Heart left ventricle (tissue), 16 donors: ENCODE measurements at places on chromosomes 1 and 21. TPM values are rescaled to one million over a fixed set of nuclear protein-coding genes. Genes with fewer than 3 reads are reported as not detected.

DNA sequence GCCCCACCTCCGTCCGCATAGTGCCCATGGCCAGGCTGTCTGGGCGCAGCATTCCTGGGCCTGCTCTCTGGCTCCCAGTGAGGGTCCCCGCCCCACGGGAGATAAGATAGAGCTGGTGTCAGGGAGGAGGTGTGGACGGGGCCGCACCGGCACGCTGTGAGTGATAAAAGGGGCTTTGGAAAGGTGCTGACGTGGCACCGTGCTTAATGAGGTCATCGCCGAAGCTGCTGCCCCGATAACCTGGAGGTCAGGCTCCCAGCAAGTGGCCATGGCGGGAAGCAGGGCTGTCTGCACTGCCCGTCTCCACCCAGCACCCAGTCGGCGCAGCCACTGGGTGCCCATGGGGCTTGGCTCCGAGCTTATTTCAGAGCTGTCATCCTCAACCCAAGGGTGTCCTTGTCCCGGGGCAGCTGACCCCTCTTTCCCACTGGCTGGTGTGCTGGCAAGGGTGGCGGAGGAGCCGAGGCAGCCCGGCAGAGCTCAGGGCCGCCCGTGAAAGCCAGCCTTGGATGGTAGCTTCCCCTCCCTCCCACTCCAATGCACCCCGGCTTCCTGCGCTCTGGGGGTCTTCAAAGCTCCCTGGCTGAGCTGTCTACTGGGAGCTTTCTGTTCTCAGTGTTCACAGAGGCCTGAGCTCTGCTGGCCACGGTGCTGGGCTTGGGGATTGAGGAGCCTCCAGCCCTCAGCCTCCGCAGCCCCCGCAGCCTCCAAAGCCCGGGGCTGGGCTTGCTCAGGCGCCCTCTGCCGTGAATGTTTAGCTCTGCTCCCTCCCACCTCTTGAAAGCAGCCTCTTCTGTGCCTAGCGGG, 105.1 kb upstream of the ARHGEF16 start:
- no peaks in the 10 kb centered on the region for H3K27me3 ChIP-seq
- H3K27ac ChIP-seq: peak overlapping the region; percentile 98
- peak; percentile 94 for DNase-seq
- H3K36me3 ChIP-seq: no peaks in the 10 kb centered on the region
- no peak overlapping the region for H3K4me3 ChIP-seq

Gene EXO1
- 0.81 TPM for total RNA-seq

Gene SH2D2A
- 8.2 TPM for total RNA-seq

Gene OR4F16
- not detected for total RNA-seq

DNA sequence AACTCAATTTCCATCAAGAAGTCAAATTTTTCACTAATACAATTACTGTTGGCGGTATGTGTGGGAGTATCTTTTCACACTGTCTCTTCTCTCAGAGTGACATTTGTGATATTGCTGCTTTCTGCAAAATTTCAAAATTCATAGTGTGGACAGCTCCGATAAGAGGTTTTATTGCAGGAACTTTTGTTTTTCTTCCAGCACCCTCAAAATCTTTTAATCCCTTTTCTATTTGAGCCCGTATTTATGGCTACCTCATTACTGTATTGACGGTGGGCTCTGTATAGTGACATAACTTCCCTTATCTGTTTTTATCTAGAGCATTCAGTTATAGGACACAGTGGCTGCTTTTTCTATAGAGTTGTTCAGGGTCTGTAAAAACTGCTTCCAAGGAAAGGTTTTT, 794.4 kb upstream of the TMPRSS15 start:
- H3K4me1 ChIP-seq: no peaks in the 10 kb centered on the region
- no peak overlapping the region for H3K27ac ChIP-seq
- no peaks in the 10 kb centered on the region for H3K27me3 ChIP-seq
- DNase-seq: no peak
- H3K4me3 ChIP-seq: no peak overlapping the region

Gene PPP1R8
- 28.2 TPM for total RNA-seq

DNA sequence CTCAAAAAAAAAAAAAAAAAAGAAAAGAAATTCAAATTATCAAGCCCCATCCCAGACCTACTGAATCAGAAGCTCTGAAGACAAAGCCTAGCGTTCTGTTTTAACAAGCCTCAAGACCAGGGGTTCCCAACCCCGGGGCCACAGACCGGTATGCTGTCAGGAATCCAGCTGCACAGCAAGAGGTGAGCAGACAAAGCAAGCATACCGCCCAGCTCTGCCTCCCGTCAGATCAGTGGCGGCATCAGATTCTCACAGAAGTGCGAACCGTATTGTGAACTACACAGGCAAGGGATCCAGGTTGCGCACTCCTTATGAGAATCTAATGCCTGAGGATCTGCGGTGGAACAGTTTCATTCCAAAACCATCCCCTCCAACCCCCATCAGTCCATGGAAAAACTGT, 57.8 kb upstream of the RASAL2 start:
- H3K27me3 ChIP-seq: no peaks in the 10 kb centered on the region
- H3K4me3 ChIP-seq: no peak overlapping the region
- peaks cover 15% of the 10 kb centered on the region for H3K4me1 ChIP-seq
- no peak overlapping the region for H3K27ac ChIP-seq
- H3K36me3 ChIP-seq: peaks cover 4% of the 10 kb centered on the region
- DNase-seq: no peak

DNA sequence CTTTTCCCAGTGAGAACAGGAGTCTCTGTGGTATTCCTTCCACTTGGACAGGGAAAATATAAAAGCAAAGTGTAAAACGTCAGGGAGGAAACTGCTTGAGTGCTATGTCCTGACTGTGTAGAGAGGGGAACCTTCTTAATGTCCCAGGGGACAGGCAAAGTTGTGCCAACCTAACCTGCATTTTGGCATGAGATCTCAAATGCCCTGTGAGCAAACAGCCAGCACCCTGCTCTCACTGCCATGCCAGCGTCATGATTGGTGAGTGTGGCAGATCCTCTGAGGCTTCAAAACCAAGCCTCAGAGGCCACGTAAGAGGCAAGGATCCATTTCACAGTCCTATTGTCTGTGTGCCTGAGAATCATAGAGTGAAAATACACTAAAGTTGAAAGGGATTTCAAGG, 49.7 kb upstream of the RAP1A start:
- peaks cover 3% of the 10 kb centered on the region for H3K4me1 ChIP-seq
- no peaks in the 10 kb centered on the region for H3K36me3 ChIP-seq
- no peak overlapping the region for H3K4me3 ChIP-seq
- no peak for DNase-seq
- no peak overlapping the region for H3K27ac ChIP-seq

Gene LHX4
- not detected for total RNA-seq

DNA sequence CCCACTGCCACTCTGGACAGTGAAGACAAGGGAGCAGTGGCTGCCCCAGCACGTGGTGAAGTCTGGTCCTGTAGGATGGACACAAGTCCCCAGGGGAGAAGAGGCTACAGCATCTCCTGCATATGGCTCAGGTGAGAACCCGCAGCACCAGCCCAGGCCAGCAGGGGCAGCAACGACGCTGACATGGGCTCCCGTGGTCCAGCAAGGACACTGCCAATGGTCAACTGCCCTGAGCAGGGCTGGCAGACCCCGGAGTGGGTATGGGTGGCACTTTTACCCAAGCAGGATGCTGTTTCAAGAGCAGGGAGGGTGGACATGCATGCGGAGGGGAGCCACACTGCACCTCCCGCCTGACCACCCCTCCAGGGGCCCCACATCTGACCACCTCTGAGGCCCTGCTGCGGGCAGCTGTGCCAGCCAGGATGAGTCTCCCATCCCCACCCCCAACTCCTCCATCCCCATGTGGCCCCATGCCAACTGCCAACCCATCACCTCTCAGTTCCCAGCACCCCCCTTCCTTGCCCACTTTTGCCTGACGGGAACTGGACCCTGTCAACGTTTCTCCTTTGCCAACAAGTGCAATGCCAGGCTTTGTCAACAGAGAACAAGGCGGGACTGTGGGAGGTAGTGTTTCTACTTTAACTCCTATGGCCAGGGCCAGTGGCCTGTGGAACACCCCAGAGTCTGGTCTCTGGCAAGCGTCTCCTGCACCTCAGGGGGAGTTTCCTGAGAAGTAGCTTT, 8.6 kb downstream of the MORN1 start:
- no peak overlapping the region for H3K27ac ChIP-seq
- no peak for DNase-seq
- no peaks in the 10 kb centered on the region for H3K27me3 ChIP-seq
- no peak overlapping the region for H3K4me3 ChIP-seq
- H3K36me3 ChIP-seq: peaks cover under 1% of the 10 kb centered on the region

- DNase-seq: no peak
- H3K36me3 ChIP-seq: no peaks in the 10 kb centered on the region
- H3K4me3 ChIP-seq: no peak overlapping the region
- no peaks in the 10 kb centered on the region for H3K27me3 ChIP-seq
Measured at GRCh38 chr1:78676347-78676982, 26.8 kb downstream of the IFI44 start.

DNA sequence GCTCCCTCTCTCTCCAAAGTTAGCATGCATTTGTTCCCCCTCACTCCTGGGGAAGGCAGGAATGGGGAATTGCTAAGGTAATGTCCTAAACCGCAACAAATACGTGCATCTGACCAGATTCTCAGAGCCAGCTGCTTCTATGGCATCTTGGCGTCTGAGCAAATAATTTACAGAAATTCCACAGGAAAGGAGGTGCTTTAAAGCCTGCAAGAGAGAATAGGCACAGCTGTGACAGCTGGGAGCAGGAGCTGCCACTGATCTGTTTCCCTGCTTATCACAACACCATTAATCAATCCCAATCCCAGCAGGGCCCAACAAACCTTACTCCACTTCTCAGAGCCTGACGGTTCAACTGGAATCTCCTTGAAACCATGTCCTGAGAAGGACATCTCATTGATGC, 83.5 kb upstream of the ZNF281 start:
- no peaks in the 10 kb centered on the region for H3K27me3 ChIP-seq
- no peak for DNase-seq
- no peaks in the 10 kb centered on the region for H3K4me1 ChIP-seq
- no peak overlapping the region for H3K4me3 ChIP-seq

GRCh38 chr1:218079347-218079746, 205.7 kb upstream of the RRP15 start:
- no peak overlapping the region for H3K27ac ChIP-seq
- no peaks in the 10 kb centered on the region for H3K36me3 ChIP-seq

- no peaks in the 10 kb centered on the region for H3K36me3 ChIP-seq
- peak within 1 kb of the TSS; percentile 61 for H3K4me3 ChIP-seq
- peak within 1 kb of the TSS; percentile 64 for H3K27ac ChIP-seq
Measured at GRCh38 chr1:45803299-45803780, at the start of gene MAST2. Gene MAST2 (plus strand): TSS chr1:45803612. CDS start chr1:45803896, 284 bp downstream.

GRCh38 chr1:38804062-38804886, 55.3 kb downstream of the RRAGC start:
- H3K27ac ChIP-seq: no peak overlapping the region
- H3K36me3 ChIP-seq: no peaks in the 10 kb centered on the region
- H3K4me3 ChIP-seq: no peak overlapping the region
- peaks cover 15% of the 10 kb centered on the region for H3K27me3 ChIP-seq

Gene FALEC
- not detected for total RNA-seq

DNA sequence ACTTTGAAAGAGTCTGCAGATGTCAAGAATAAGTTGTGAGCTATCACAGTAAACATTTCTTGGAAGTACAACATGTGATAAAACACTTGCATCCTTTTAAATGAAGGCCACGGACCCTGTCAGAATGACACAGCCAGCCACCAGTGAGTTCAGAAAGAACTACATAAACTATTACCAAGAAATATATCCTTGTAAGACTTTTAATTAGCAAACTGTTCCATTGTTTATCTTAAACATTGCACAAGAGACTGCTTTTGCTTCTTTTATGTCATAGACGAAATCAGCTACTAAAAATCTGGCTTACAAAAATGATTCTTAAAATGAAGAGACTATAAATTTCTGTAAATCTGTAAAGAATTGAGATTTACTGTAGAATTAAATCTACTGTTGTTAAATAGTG, 17.9 kb downstream of the LRRC7 start:
- DNase-seq: no peak
- no peaks in the 10 kb centered on the region for H3K27me3 ChIP-seq
- H3K36me3 ChIP-seq: no peaks in the 10 kb centered on the region
- H3K4me3 ChIP-seq: no peak overlapping the region

- no peak overlapping the region for H3K27ac ChIP-seq
- no peaks in the 10 kb centered on the region for H3K27me3 ChIP-seq
- H3K36me3 ChIP-seq: no peaks in the 10 kb centered on the region
- no peak for DNase-seq
- no peak overlapping the region for H3K4me3 ChIP-seq
Measured at GRCh38 chr1:97553971-97554370, 366.9 kb downstream of the DPYD start.

DNA sequence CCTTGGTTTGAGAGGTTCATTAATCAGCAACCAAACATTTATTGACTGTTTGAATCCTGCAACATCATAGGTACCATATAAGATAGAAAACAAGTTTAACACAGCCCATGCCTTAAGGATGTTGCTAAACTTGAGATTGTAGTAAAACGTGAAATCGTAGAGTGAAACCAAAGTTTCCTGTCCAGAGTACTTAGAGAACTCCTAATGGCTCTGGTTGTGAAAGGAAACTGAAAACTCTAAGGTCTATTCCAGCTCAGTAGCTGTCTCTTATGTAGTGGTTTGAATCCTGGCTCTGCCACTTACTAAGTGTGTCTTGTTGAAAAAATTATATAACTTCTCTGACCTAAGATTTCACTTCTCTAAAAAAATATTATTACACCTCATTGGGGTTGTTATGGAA, 310.9 kb downstream of the NTNG1 start:
- no peaks in the 10 kb centered on the region for H3K27me3 ChIP-seq
- DNase-seq: no peak
- H3K36me3 ChIP-seq: no peaks in the 10 kb centered on the region
- no peaks in the 10 kb centered on the region for H3K4me1 ChIP-seq
- H3K27ac ChIP-seq: no peak overlapping the region

DNA sequence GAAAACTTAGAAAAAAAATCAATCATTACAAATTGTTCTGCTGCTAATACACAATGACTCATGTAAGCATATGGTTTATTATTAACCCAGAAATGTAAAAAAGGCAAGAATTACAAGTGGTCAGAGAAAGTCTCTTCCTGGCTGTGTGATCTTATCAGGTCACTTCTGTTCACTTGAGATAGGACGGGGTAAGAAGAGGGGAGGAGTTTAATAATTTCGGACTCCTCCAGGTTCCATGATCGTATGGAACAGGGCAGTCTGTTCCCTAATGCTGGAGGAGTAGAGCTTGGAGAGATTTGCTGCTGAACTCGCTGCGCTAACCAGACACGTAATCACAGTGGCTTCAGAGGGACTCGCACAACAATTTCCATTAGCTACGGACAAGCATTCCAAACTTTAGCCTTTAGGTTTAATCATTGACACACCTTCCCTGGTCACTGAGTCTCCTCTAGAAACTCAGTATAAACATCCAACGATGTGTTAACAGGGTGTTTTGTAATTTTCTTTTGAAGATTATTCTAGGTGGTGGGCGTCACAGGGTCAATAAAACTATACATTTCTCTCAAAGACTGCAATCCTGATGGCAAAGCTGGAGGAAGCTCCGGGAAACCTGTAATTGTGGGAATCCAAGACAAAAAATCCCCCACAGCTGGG, 1.3 kb downstream of the CRYZ start:
- no peaks in the 10 kb centered on the region for H3K27me3 ChIP-seq
- H3K4me1 ChIP-seq: peaks cover 40% of the 10 kb centered on the region
- peak overlapping the region; percentile 88 for H3K4me3 ChIP-seq
- no peak for DNase-seq
- H3K36me3 ChIP-seq: no peaks in the 10 kb centered on the region
- H3K27ac ChIP-seq: peak overlapping the region; percentile 89

Gene SGIP1
- total RNA-seq: 12.2 TPM
